ENCODE measurements at places on chromosomes 1 and 21.

DNA sequence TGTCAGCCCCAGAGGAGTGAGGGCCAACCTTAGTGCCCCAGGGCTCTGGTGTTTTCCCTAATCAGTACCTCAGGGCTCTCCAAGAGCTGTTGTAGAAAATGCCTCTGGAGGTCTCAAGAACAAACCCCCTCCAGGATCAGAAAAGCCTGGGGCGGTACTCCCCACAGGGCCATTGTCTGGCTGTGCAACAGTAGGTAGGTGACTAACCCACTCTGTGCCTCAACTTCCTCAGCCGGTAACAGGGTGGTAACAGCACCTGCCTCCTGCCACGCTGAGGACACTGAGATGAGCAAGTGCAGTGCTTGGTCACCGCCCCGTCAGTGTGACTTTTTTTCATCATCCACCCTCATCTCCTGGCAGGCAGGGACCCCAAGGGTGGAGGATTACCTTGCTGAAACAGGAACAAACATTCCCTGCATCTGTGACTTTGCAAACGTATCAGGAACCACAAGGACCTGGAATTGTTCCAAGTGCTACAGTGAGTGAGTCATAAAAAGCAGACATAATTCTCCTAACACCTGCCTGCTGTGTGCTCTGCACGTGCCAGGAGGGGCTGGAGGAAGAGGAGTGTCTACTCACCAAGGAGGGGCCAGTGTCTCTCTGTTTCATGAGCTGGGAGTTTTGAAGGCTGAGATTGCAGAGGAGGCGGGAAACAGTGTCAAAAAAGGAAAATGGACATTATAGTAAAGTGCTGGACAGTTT lies 440.8 kb downstream of the NPHP4 start:
- DNase-seq = peak; percentile 63

GRCh38 chr21:44935533-44935927 lies 4.3 kb upstream of the SLX9 start:
- no peak for DNase-seq

DNA sequence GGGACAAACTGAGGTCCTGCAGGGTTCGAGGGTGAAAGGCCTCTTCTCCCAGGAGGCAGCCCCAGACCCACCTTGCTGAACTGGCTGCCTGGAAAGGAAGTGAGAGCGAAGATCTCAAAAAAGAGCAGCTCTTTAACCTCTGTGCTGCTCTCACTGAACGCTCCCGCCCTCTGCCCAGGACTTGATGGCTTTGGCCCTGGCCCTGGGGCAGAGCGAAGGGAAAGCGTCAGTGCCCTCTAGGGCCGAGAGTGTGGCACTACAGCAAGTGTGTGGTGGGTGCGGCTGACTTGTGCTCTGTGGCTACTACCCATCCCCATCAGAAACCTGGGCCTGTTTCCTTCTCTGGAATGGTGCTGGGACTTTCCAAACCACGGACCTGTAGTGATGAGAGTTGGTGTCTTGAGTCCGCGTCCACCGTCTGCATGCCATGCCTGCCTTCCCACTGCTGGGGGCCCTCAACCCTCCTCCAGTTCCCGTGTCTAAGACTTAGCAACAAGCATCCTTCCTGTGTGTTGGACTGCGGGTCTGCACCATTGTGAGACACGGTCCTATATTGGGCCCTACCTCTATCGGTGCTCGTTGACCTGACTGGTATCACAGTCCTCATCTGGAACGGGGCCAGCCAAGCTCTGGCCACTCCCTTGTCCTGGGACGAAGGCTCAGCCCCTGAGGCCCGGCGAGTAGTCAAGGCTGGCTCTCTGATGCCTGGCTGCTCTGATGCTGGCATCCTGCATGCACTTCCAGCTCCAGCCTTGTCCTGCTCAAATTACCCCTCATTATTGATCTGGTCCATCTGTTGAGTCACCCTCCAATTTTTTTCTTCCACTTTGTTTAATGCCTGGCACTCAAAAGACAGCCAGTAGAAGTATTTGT lies 180.3 kb downstream of the DISC1 start:
- DNase-seq = peak; percentile 84

GRCh38 chr21:20739421-20739820 lies 258.8 kb upstream of the NCAM2 start:
- DNase-seq = peak; percentile 47

GRCh38 chr1:59104191-59104760 lies 192.6 kb upstream of the FGGY start:
- DNase-seq = peak; percentile 38

Data from DMS53 (cell line).